ENCODE measurements at places on chromosomes 16 and 17.

DNA sequence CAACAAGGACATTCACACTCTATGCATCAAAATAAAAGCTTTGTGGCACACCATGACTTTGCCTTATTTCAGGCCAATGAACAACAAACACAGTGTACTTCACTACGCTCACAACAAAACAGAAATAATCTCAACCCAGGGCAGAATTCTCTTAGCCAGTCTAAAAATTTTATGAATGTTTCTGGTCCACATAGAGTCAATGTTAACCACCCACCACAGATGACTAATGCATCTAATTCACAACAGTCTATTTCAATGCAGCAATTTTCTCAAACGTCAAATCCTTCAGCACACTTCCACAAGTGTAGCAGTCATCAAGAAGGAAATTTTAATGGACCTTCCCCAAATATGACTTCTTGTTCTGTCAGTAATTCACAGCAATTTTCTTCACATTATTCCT, 101.7 kb downstream of the CHD9 start:
- no peak for DNase-seq

DNA sequence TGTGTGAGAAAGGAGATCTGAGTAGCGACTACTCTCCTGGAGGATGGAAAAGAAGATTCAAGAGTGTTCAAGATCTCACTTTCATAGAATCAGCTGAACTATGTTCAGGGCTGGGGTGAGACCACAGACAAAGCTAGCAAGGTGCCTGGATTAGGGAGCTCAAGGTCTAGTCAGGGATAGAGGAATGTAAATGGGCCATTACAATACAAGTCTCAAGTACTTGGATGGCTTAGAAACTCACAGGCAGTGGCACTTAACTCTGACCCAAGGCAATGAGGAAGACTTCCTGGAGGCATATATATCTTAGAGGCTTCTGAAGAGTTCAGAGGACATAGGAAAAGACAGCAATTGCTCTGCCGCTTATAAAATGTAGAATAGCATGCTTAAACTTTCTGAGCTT, 184.9 kb upstream of the CDH11 start:
- no peak for DNase-seq

DNA sequence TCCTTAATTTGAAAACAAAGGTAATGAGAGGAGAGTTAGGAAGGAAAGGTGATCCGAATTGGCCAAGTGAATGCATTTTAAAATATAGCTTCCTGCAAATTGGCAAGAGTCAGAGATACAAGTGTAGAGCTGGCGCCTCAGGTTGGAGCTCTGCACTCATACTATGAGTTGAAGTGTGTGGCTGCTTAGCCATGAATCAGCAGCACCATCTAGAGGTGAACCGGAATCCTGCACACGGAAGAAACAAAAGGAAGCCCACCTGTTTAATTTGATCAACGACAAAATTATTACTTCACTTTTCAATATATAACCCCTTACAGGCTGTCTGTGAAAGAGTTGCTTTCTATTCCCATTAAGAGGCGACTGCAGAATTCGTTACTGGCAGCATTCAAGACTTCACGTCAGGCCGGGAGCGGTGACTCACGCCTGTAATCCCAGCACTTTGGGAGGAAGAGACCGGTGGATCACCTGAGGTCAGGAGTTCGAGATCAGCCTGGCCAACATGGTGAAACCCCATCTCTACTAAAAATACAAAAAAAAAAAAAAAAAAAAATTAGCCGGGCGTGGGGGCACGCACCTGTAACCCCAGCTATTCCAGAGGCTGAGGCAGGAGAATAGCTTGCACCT, 1253.7 kb upstream of the CDH8 start:
- DNase-seq, result no peak

GRCh38 chr17:72863526-72864211, 228.8 kb downstream of the SLC39A11 start:
- no peak for DNase-seq

DNA sequence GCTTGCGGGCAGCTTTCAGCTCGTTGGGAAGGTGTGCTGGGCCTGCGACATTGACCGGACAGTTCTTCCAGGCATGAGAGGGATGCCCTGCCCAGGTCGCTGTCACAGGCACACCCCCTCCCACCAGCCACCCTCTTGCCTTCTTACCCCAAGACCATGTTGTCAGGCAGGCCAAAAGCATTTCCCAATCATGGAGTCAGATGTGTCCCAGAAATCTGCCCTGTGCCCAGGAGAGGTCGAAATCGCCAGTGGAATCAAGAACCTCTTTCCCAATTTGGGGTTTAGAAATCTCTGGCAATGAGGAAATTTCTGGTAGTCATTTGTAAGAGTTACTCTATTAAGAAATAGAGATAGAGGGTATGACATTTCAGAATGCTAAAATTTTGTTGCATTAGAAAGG, 177.1 kb downstream of the RAB11FIP4 start:
- no peak for DNase-seq

DNA sequence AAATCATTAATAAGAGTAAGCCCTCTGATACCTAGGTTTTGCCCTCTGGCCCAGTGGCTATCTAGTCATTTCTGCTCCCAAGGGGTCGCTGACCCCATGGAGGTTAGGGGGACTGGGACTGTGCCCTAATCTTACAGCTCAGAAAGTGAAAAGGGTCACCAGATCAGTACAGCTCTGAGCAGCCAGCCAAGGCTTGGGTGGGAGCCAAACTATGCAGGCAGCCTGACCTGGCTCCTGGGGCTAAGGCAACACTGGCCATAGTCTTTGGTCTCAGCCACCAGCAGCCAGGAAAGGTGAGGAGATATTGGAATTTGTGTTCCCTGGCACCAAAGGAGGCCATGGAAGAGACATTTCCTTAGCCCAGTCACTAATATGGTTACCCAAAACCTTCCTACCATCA, 67.6 kb downstream of the ASIC2 start:
- no peak for DNase-seq

DNA sequence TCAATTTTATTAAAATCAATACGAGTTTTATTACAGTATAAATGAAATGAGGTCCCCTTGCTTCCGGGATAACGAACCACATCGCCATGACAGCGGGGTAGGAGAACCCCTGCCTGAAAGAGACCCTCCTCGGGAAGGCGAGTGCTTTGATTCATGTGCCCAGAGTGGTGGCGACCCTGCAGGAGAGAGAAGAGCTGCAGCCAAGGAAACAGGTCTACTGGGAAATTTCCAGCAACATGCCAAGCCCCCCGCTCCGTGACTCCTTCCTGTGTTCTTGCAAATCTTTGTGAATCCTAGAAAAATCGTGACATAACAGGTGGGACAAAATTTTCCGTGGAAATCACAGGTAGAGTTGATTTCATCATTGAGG, 162.5 kb downstream of the WSCD1 start:
- DNase-seq, result no peak

- no peak for DNase-seq
Measured at GRCh38 chr16:12900599-12901203, 697 bp upstream of the SHISA9 start.

- no peak for DNase-seq
Measured at GRCh38 chr16:31876951-31877828, 3.6 kb downstream of the ZNF267 start.

DNA sequence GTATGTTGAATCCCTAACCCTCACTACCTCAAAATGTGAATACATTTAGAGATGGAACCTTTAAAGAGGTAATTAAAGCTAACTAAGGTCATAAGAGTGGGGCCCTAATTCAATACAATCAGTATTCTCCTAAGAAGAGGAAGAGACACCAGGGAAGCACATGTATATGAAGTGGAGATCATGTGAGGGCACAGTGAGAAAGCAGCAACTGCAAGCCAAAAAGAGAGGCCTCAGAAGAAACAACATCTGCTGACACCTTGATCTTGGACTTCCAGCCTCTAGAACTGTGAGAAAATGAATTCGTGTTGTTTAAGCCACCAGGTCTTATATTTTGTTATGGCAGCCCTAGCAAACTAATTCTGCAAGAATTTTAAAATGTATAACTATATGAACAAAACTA, 13.2 kb upstream of the SLFN5 start:
- DNase-seq, result no peak

DNA sequence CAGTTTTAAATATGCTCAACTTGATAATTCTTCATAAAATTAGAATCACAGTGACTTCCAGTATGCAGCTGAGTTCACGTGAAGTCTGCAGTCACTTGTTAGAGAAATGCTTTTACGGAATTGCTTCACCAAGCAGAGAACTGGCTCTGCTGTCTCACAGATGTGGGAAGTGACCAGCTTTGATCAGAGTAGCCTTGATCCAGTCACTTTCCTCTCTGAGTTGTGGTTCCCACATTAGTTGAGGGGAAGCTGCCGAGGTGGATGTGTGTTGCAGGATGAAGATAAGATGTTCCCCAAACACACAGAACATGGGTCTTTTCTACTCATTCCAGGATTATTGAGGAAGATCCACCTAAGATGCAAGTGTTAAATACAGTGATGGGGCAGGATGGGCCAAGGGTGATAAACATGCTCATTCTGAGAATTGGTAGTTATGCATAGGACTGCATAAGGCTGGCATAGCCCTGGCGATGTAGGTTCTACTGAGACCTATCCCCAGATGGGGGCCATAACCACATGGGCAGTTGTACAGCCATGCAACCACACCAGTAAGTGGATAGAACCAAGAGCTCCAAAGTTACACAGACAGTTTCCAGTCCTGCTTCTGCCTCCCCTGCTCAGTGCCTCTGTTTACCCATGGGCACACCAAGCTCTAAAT, 168.9 kb upstream of the MAF start:
- no peak for DNase-seq

DNA sequence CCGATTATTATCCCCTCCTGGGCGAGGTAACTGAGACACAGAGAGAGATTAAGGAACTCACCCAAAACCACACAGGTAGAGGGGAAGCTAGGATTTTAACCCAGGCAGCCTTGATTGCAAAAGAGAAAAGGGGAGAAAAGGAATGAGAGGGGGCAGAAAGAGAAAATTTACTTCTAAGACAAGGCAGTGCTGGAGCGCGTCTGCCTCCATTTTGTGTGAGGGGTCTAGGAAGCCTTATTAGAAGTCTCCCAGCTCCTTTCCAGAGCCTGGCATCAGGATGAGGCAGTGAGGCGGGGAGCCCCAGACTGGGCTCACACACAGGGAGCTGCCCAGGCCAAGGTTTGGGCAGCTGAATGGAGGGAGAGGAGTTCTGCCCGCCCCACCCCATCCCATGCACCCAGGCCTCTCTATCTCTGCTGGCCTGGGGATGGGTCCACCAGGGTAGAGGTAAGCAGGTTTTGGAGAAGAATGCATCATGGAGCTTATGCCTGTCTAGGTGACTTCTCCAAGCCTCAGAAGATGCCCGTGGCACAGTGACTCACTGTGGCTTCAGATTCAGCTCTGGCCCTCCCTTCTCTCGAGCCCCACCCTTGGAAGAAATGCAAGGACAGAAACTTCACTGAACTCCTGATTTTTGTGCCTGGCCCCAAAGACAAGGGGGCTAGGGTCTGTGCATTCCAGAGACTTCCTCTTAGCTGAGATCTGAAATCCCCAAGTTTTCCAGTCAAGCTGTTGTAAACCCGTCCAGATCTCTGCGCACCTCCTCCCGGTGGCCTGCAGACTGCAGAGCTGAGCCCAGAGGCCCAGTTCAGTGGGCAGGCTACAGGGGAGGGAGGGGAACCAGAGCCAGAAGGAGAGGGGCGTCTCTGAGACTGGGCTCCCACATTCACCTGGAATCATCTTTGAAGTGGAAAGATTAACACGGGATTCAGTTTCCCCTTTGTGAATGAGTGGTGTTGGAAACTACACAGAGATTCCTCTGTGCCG, 95.1 kb upstream of the CDH5 start:
- DNase-seq, result no peak

- DNase-seq, result no peak
Measured at GRCh38 chr17:65544672-65545071, 16.8 kb downstream of the AXIN2 start.

GRCh38 chr16:25747160-25747758, 55.5 kb downstream of the HS3ST4 start:
- DNase-seq, result no peak

DNA sequence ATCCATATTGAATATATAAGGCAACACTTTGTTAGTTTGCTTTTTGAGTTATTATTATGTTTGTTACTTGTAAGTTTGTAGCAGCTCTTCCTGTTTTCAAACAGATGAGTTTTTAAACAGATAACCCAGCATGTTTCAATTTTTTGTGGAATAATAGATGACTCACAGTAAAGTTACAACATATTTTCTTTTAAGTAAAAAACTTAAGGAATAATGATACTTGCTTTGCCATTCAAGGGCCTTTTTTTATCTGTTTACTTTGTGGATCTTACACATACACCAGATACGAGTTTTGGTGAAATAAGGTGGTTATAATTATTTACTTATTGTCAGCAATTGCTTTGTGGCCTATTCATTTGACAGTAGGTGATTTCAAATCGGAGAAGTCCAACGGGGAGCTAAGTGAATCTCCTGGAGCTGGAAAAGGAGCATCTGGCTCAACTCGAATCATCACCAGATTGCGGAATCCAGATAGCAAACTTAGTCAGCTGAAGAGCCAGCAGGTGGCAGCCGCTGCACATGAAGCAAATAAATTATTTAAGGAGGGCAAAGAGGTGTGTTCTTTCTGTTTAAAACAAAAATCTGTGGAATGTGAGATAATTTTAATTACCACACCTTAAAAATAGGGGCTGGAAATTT, 66.3 kb downstream of the BPTF start:
- no peak for DNase-seq

DNA sequence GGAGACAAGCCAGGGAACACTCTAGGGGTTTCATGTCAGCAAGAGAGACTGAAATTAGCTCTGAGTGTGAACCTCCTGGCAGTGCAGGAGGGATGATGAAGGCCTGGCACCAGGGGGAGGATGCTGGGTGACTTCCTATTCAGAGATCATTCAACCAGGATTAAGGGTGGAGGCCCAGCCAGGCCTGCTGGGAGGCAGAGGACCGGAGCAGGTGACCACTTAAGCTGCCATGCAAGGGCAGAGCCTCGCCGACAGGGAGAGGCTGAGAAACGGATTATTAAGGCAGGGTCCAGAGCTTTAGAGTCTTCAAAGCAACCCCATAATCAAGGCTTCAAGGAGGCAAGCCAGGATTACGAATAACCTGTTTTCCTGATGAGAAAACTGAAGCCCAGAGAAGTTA, 10.6 kb upstream of the SRCIN1 start:
- DNase-seq, result no peak

- no peak for DNase-seq
Measured at GRCh38 chr17:76307299-76307965, 644 bp downstream of the QRICH2 start.

DNA sequence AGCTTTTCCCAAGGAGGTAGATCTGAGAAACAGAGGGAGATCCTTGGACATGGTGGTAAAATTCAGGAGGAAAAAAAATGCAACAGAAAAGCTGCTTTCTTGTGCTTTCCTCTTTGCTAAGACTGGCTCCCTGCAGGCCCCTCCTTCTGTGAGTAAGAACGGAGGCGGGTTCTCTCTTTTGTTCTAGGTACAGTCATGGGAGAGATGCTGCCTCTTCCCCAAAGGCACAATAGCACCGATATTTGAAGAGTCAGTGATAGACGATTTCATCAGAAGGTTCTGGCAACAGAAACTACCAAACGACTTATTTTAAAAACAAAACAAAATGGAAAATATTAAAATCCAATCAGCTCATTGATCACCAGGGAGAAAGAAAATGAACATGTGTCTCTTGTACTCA, 32.6 kb upstream of the KIFC3 start:
- DNase-seq, result no peak

GRCh38 chr17:5545051-5545987, 39.0 kb downstream of the NLRP1 start:
- no peak for DNase-seq

- no peak for DNase-seq
Measured at GRCh38 chr16:74455213-74455612, 33.9 kb upstream of the CLEC18B start.

- no peak for DNase-seq
Measured at GRCh38 chr16:24610416-24610755, 71.0 kb downstream of the RBBP6 start.

- no peak for DNase-seq
Measured at GRCh38 chr16:84752600-84752999, 52.8 kb downstream of the USP10 start.

All from stimulated activated CD4-positive, alpha-beta T cell treated with anti-CD3 and anti-CD28 coated beads, Interleukin-1b, Interleukin-23, amount 100 ng/mL, for 1 hour (primary cell).